ENCODE measurements at places on chromosomes 12 and 14.

GRCh38 chr14:64878837-64879634 is 671 bp downstream of the SPTB start:
- no peak for DNase-seq

- DNase-seq, result no peak
Observed at GRCh38 chr12:116236976-116237375, 40.5 kb downstream of the MED13L start.

- no peak for DNase-seq
Observed at GRCh38 chr12:56299308-56299852, 750 bp downstream of the CS start.

DNA sequence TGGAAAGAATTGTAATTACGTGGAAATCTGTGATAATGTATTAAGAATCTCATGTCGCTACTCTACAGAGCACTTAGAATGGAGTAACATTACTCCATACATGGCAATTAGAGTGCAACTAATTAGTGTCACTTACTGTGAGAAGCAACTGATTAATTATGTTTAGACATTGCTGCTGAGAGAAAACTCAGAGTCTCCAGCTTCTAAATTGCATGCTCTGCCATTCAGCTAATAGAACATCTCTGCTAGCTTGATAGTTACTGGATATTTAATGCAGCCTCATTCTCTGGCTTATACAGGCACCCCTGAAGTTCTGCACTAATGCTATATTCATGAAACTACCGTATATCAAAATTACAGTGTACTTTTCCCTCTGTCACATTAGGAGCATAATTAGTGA is 338.4 kb downstream of the ADAMTS20 start:
- DNase-seq, result no peak

- no peak for DNase-seq
Observed at GRCh38 chr14:59374048-59374447, 91.1 kb downstream of the GPR135 start.

DNA sequence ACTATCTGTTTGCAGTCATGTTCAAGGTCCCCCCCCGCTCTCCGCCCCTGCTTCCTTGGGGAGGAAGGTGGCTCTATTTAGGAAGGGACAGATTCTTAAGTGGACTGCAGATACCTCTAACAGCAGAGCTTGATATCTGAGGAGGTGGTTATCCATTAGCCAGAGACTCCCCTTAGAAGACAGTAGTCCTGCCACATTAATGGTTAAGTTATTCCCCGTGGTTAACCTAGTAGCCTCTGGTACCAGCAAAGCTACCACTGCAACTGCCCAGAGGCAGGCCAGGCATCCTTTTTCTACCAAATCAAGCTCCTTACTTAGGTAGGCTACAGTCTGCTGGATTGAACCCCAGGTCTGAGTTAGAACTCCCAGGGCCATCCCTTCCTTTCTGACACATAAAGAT is 162.1 kb upstream of the AVPR1A start:
- DNase-seq, result no peak

DNA sequence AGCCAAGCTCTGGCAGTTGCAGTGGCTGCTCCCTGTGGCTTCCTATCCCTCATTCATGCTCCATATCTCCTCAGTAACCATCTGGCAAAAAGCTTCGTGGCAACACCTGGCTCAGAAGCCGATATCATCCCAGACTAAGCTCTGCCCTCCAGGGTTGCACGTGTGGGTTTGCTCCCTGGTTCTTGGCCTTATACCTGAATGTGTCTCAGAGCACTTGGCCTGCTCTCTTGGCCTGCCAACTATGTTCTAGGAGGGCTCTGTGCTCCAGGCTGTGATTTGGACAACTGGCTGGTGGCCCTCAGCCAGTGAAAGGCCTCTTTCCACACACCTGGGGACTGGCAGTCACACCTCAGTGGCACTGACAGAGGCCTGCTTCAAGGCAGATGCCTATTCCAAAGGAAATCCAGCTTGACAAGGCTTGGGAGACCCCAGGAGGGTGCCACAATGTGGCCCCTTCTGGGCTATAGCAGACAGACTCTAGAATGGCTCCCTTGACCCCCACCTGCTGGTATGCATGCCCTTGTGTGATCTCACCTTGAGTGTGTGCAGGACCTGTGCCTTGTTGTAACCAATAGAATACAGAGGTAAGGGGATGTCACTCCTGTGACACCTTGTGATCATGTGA is 10.5 kb downstream of the PLD4 start:
- DNase-seq, result no peak

- no peak for DNase-seq
Observed at GRCh38 chr14:103130965-103131364, 7.7 kb downstream of the TNFAIP2 start.

- DNase-seq, result no peak
Observed at GRCh38 chr14:84445486-84445885, 1084.5 kb upstream of the FLRT2 start.

GRCh38 chr12:8033153-8034044 is 883 bp downstream of the FOXJ2 start:
- peak; percentile 79 for DNase-seq

GRCh38 chr12:13311551-13311950 is 115.0 kb downstream of the EMP1 start:
- DNase-seq, result no peak

DNA sequence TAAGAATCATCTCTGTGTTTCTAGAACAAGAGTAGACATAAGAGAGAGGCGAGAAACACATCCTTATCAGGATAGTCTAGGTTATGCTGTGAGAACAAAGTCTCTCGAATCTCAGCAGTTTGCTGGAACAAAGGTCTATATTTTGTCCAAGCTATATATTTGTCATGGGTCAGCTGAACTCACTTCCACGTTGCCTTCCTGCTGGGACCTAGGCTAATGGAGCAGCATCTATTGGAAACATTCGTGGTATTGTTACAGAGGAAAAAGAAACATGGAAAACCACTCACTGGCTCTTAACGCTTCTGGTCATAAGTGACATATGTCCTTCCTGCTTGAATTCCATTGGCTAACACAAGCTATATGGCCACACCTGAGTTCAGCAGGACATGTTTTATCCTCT is 112.6 kb upstream of the DYRK2 start:
- no peak for DNase-seq

GRCh38 chr14:67881225-67881624 is 61.6 kb downstream of the RAD51B start:
- DNase-seq, result no peak
